ENCODE measurements at places on chromosomes 1 and 21.

- no peak for DNase-seq
Measured at GRCh38 chr1:199007423-199007822, 368.6 kb downstream of the PTPRC start.

GRCh38 chr1:203627851-203628200 lies 1.2 kb downstream of the ATP2B4 start:
- no peak for DNase-seq

DNA sequence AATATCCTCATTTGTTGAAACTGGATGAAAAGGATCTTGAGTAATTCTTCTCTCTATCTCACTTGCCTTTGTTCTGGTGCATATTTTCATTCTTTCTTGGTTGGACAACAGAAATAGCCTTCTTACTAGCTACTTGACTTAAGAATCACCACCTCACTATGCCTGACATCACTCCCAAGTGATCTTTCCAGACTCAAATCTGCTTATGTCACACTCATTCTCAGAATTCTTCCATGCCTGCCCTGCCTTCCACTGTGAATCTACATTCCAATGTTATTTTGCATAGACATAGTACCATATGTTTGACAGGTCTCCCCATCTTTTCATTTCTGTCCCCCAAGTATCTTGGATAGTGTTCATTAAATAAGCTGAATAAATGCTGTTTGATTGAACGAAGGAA lies 78.5 kb upstream of the DPYD start:
- DNase-seq: no peak

DNA sequence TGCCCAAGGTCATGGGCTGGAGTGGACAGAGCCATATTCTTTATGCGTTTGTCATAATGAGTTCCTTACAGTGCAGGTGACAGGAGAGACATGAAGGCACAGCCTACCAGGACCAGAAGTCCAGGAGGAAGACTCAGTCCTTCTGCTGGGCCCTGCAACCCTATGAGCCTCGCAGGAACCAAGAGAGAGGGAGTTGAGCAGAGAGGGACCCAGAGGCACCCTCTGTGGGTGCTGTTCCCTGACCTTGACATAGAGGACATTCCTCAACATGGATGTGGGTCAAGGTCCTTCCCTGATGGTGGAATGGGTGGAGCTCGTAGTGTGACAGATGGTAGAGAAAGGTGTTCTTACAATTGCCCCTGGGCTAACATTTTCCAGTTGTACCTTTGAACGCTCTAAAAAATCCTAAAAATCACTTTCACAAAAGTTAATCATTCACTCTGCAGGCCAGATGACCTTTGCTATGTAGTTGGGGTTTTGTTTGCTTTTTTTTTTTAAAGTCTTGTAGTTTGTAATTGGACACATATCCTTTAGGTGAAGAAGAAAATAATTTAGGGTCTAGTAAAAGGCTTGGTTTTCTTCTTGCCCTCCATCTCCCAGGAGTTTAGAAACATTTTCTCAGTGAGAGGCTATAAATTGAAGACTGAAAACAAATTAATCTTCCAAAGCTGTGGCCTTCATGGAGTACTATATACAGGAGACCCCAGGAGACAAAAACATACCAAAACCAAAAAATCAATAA lies 41.9 kb downstream of the MAB21L3 start:
- DNase-seq: no peak

DNA sequence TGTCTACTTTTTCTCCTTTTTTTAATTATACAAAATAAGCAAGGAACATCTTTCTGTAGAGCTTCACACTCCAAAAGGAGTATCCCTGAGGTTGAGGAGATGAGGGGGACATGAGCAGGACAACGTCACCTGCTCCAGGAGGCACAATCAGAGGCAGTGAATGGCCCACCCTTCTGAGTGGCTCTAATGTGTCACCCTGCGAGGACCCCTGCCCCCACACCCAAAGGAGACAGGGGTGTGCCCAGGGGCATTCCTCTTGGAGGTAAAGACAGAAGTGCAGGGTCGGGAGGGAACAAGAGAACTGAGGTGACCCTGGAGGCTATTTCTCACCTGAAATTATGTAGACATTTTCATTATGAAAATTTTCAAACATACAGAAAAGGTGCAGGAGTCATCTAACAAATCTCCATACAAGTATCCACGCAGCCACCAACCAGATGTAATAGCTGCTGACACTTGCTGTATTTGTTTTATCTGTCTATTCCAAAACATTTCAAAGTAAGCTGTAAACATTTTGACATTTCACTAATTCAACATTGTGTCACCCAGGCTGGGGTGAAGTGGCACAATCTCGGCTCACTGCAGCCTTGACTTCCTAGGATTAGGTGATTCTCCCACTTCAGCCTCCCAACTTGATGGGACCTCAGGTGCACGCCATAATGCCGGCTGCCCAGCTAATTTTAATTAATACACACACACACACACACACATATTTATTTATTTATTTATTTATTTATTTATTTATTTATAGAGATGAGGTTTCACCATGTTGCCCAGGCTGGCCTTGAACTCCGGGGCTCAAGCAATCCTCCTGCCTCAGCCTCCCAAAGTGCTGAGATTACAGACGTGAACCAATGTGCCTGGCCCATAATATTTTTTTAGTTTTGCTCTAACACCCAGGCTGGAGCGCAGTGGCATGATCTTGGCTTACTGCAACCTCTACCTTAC lies 70.7 kb downstream of the RUNX3 start:
- no peak for DNase-seq

DNA sequence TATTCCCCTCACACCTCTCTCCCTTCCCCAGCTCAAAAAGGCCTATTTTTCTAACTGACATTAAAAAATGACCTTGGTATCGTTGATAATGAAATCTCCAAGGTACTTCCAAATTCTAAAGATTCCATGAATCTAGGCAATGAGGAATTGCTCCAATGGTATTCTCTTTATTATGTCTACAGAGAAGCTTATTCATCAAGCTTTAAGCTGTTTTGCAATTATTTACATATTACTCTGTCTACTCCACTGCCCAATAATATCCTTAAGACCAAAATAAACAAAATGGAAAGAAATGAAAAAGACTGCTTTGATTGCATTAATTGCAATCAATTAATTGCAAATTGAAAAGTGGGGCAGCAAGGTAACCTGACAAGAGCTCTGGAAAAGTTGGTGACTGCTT lies 7.9 kb downstream of the PLPP3 start:
- no peak for DNase-seq

DNA sequence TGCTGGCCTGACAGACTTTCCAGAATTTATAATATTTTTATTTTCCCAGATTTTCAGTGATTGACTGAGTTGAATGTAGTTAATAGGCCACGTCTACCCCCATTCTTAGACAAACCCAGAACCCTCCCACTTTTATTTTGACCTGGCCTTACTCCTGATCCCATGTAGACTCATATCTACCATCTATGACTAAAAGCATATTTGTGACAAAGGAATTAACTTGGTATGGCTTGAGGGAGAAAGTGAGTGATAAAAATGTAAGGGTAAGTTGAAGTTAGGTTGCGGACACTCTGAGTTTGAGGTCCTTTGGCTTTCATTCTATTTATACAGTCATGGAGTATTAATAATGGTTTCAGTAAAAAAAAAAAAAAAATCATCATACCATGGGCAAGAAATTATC lies 168.4 kb downstream of the KCNK2 start:
- no peak for DNase-seq

GRCh38 chr1:178521241-178521640 lies 8.3 kb downstream of the TEX35 start:
- no peak for DNase-seq

- DNase-seq: no peak
Measured at GRCh38 chr1:85047144-85047471, 1.2 kb downstream of the MCOLN3 start.

DNA sequence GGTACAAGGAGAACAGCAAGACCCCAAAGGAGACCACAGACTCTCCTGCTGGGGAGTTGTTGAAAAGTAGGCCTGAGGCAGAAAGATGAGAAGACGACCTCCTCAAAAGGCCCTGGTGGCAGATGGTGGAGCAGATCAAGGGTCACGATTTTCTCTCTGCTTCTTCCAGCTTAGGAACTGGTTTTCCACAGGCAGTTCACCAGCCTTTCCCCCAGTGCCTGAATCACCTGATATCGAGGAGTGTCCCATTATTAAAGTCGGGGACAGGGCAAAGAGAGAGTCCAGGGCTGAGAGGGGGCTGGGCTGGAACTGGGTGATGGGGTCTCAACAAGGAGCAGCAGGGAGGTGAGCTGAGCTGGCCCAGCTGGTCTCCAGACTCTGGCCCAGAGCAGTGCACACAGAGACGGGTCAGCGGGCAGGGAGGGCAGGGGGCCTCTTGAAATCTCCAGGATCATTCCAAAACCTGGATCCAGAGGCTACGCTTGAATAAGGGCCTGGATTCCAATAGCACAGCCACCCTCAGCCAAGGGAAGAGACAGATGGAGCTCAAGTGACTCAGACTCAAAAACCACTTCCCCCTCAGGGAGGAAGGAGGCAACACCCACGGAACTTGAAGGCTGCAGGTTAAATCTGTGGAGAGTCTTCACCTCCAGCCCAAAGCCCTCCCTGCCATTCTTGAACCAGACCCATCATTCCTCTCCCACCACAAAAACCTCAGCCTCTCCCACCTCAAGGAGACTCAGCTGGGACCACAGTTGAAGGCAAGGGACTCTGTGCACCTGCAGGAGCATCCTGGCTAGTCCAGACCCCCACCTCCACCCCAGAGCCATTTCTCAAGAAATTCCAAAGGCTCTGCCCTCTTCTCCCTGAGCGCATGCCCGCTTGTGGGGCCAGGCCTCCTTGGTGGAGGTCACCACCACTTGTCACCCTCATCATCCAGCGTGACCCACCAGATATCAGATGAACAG lies at the start of gene S100A5:
TSS of gene S100A5 (minus strand) at position 541 of the 968 bp plus-strand sequence. CDS start 743 bp downstream, outside the sequence.
- DNase-seq: no peak

DNA sequence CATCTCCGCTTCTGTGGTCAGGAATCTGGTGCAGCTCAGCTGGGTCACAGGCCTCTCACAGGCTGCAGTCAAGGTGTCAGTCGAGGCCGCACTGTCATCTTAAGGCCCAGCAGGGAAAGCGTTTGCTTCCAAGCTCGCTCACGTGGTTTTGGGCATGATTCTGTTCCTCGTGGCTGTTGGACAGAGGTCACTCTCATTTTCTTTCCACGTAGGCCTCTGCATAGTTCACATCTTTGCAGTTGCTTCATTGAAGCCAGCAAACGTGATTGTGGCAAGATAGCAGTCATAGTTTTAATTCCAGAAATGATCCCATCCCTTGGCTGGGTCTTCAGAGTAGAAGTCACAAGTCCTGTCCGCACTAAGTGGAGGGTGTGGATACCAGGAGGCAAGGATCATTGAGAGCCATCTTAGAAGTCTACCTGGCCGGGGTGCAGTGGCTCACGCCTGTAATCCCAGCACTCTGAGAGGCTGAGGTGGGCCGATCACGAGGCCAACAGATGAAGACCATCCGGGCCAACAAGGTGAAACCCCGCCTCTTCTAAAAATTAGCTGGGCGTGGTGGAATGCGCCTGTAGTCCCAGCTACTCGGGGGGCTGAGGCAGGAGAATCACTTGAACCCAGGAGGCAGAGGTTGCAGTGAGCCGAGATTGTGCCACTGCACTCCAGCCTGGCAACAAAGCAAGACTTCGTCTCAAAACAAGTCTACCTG lies 24.5 kb downstream of the NECAP2 start:
- no peak for DNase-seq

- DNase-seq: no peak
Measured at GRCh38 chr1:66315671-66316070, 218.3 kb upstream of the SGIP1 start.

DNA sequence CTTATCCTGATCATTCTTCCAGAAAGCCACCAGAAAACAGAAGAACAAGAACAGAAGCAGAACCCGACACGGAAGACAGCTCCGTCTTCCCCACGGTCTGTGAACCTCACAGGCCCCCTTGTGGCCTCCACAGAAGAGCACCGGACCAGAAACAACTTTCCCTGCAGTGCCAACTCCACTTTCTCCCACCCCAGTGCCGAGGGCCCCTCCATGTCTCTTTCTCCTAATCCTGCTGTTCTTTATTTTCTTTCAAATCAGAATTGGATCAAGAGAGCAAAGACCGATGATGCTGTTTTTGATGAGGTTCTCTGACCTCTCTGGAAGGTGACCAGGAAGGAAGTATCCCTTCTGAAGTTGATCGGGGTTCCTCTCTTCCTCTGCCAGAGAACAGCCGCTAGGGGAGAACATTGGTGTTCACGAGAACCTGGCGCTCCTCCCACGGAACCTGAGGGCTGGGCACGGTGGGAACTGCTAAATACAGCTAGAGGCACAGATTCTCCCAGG lies 58.9 kb upstream of the CTTNBP2NL start:
- no peak for DNase-seq

DNA sequence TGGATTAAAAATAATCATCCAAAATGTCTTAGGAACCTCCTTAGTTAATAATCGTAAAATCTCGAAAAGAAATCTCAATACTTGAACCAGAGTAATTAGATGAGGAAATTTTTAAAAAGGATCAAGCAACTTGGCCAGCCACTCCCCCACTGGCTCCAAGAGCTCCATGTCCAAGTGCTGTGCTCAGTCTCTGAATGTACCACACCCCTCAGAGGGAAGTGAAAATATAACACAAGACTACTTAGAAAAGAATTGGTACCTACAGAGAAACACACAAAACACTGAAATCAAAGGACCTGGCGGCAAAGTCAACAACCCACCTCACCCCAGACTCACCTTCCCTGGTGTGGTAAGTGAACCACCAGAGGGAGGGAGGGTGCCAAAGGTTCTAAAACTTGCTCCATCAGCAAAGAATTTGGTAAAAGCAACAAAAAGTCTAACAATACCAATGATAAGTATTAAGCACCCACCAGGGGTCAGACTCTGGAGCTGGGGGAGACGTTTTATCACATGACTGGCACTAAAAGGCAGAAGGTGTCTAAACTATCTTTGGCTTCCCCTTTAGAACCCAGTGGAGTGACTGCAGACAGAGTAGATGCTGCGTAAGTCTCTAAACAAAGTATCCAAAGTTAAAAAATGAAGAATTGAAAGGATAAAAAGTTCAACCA lies 14.0 kb downstream of the LBR start:
- no peak for DNase-seq

- DNase-seq: no peak
Measured at GRCh38 chr21:35987475-35987874, 72.9 kb downstream of the SETD4 start.

GRCh38 chr1:92465256-92465647 lies 21.5 kb downstream of the GFI1 start:
- no peak for DNase-seq

GRCh38 chr1:61268546-61269240 lies 186.3 kb downstream of the NFIA start:
- no peak for DNase-seq

DNA sequence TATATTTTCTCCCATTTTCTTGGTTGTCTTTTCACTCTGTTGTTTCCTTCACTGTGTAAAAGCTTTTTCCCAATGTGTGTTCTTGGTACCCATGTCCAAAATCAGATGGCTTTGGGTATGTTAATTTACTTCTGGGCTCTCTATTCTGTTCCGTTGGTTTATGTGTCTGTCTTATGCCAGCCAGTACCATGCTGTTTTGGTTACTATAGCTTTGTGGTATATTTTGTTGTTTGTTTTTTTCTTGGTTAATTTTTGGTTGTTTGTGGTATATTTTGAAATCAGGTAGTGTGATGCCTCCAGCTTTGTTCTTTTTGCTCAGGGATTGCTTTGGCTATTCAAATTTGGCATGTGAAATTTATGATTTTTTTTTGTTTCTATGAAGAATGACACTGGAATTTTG lies 67.2 kb downstream of the SWT1 start:
- no peak for DNase-seq

GRCh38 chr1:235902677-235903542 lies 36.2 kb upstream of the LYST start:
- no peak for DNase-seq
